ENCODE measurements at places on chromosomes 11 and 22.

DNA sequence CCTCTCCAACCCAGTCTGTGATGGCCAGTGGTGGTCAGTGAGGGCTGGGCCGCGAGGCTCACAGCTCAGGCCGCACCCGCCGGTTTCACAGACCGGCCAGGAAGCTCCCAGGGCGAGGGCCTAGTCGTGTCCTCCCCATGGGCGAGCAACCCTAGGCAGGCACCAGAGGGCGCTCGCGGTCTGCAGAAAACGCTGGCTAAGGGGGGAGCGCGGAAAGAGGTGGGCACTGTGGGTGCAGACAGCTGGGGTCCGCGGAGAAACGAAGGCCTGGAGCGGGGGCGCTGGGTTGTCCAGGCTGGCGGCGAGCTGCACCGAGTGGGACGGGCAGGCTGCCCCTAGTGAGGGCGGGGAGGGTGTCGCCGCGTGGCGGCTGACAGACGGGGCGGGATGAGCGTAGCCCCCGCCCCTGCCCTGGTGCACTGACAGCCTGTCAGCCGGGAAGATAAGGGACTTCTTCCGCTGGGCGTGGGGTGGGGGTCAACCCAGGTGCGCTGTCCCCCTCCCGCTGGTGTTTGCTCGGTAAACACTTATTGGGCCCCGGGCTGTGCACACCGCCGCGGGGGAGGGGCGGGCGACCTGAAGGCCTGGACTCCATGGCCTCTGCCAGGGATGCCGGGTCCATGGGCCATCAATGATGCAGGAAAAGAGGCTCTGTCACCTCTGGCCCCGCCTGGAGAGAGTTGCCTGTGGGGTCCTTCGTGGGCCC lies 7.5 kb downstream of the GP1BB start:
- DNase-seq: peak; percentile 57

DNA sequence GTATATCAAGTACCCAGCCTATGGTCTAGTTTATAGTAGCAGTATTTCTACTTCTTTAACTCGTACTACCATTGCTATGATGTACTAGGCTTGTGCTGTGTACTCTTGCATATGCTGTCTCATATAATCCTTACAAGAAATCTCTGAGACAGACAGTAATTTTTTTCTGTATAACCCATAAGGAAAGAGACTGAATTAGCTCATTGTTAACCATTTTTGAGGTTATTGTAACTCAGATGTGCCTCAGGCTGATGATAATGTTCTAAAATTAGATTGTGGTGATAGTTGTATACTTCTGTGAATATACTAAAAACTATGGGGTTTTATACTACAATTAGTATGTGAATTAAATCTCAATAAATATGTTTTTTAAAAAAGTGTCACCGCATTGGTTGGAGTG lies 112.2 kb upstream of the RRM1 start:
- DNase-seq: no peak

- no peak for DNase-seq
These were observed 33.1 kb downstream of the TNRC6B start for GRCh38 chr22:40210818-40211217.

DNA sequence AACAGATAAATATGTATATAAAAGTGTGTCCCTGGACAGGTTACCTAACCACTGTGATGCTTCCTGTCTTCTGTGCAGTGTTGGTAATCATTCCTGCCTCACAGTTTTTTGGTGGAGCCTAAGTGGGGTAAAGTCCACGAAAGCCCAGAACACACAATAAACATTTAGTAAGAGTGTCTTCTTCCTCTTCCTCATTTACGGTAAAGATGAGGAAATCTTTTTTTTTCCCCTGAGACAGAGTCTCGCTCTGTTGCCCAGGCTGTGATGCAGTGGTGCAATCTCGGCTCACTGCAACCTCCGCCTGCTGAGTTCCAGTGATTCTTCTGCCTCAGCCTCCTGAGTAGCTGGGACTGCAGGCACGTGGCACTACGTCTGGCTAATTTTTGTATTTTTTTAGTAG lies 117.1 kb downstream of the LDLRAD3 start:
- no peak for DNase-seq

DNA sequence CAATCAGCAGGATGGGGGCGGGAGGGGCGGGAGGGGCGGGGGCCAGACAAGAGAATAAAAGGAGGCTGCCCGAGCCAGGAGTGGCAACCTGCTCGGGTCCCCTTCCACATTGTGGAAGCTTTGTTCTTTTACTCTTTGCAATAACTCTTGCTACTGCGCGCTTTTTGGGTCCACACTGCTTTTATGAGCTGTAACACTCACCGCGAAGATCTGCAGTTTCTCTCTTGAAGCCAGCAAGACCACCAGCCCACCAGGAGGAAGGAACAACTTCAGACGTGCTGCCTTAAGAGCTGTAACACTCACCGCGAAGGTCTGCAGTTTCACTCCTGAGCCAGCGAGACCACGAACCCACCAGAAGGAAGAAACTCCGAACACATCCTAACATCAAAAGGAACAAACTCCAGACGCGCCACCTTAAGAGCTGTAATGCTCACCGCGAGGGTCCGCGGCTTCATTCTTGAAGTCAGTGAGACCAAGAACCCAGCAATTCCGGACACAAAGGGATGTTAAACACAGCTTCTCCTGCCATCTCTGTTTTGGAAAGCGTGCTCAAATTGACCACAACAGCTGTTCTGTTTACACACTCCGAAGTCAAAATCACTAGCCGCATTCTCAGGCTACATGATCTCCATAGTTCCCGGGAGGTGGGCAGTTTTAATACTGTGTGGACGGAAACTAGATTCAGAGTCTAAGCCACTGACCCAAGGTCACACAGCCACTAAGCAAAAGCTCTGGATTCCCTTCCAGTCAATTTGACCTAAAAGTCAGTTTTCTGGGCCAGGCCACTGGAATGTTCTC lies 11.9 kb downstream of the PLAAT2 start:
- no peak for DNase-seq

- no peak for DNase-seq
These were observed 98.5 kb downstream of the EHF start for GRCh38 chr11:34719303-34719848.

DNA sequence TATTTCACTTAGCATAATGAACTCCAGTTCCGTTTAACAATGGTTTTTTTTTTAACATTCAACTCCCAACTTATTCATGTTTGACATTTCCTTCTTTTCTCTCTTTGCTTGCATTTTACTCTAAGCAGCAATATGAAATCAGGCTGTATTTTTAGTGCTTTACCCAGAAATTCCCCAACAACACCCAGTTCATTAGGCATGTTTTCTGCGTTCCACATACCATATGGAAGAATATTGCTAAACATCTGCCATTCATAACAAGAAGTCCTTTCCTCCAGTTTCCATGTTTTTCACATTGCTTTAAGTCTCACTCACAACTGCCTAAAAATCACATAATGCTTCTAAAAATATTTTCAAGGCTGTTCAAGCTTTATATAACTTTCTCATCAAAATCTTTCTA lies 45.8 kb downstream of the PLAAT5 start:
- DNase-seq: no peak

- no peak for DNase-seq
These were observed 25.1 kb upstream of the PLAAT3 start for GRCh38 chr11:63639199-63639832.
